ENCODE measurements at places on chromosomes 3 and 15.

DNA sequence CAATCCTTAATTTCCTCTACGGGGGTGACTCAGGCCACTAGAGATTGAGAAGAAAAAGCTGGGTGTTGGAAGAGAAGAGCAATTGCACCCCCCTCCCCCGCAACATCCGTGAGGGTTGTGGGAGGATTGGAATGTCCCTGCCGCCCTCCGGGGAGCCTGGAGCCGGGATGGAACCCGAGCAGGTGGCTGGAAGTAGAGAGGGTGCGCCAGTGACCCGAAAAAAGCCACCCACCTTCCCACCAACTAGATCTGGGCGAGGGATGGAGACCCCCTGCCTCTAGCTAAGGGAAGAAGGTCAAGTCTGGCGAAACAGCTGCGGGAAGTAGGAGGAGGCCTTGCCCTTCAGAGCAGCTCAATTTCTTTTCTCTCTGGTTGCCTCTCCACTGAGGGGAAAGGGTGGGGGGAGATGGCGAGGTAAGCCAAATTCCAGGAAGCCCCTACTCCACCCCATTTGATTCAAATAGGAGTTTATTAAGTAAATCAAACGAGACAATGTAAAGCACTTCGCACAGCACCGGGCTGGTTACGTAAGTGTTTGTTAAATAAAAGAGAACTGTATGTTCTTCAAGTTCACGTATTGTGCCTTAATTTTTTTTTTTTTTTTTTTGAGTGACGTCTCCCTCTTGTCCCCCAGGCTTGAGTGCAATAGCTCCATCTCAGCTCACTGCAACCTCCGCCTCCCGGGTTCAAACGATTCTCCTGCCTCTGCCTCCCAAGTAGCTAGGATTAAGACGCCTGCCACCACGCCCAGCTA lies 1.1 kb upstream of the WWTR1 start:
- peaks cover 46% of the 10 kb centered on the region for H3K4me1 ChIP-seq
- H3K36me3 ChIP-seq = peaks cover 12% of the 10 kb centered on the region
- peak overlapping the region; percentile 95 for H3K4me3 ChIP-seq
- peak overlapping the region; percentile 97 for H3K27ac ChIP-seq

GRCh38 chr15:80308002-80308401 lies 56.0 kb upstream of the CTXND1 start:
- H3K36me3 ChIP-seq = no peaks in the 10 kb centered on the region
- DNase-seq = no peak
- H3K4me1 ChIP-seq = no peaks in the 10 kb centered on the region
- no peak overlapping the region for H3K4me3 ChIP-seq
- H3K27me3 ChIP-seq = peaks cover 32% of the 10 kb centered on the region

DNA sequence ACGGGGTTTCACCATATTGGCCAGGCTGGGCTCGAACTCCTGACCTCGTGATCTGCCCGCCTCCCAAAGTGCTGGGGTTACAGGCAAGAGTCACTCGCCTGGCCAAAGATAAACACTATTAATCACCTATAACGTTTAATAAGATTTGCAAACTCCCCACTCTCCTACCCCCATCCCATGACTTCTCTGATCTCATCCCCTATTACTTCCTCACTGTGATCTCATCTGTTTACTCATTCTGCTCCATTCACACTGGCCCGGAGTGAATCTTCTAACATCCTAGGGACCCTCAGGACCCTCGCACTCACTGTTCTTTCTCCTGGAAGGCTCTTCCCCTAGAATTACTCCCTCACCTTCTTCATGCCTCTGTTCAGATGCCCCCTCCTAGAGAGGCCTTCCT lies 78.9 kb downstream of the DGKG start:
- no peaks in the 10 kb centered on the region for H3K4me1 ChIP-seq
- H3K4me3 ChIP-seq = no peak overlapping the region
- H3K27me3 ChIP-seq = peaks cover 92% of the 10 kb centered on the region
- DNase-seq = no peak
- no peak overlapping the region for H3K27ac ChIP-seq

GRCh38 chr15:78018946-78019644 lies 58.4 kb downstream of the TBC1D2B start:
- no peak overlapping the region for H3K27ac ChIP-seq
- H3K4me1 ChIP-seq = peaks cover 3% of the 10 kb centered on the region
- H3K27me3 ChIP-seq = no peaks in the 10 kb centered on the region
- no peak for DNase-seq
- no peaks in the 10 kb centered on the region for H3K36me3 ChIP-seq

GRCh38 chr3:160691151-160691550 lies 14.2 kb downstream of the ARL14 start:
- no peak overlapping the region for H3K4me3 ChIP-seq
- H3K4me1 ChIP-seq = no peaks in the 10 kb centered on the region
- no peak for DNase-seq
- no peaks in the 10 kb centered on the region for H3K36me3 ChIP-seq
- H3K27me3 ChIP-seq = no peaks in the 10 kb centered on the region

DNA sequence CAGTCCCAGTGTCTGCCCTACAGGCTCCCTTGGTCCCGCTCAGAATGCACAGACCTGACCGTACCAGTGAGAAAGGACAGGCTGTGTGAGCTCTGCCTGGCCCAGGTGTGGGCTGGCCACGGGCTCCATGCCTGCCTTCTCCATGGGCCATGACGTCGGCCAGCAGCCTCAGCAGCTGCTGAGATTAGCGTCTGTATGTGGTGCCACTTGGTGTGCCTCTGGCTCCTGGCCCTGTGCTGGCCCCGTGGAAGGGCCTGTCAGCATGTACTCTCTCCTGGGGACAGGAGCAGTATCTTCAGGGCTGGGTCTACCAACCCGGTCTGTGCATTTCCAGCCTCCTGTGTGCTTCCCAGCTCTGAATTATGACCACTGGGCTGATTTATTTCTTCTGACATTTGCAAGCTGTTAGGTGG lies 25.7 kb downstream of the KLF13 start:
- H3K4me3 ChIP-seq = no peak overlapping the region
- no peaks in the 10 kb centered on the region for H3K36me3 ChIP-seq
- no peak overlapping the region for H3K27ac ChIP-seq
- H3K4me1 ChIP-seq = no peaks in the 10 kb centered on the region
- peaks cover 67% of the 10 kb centered on the region for H3K27me3 ChIP-seq

DNA sequence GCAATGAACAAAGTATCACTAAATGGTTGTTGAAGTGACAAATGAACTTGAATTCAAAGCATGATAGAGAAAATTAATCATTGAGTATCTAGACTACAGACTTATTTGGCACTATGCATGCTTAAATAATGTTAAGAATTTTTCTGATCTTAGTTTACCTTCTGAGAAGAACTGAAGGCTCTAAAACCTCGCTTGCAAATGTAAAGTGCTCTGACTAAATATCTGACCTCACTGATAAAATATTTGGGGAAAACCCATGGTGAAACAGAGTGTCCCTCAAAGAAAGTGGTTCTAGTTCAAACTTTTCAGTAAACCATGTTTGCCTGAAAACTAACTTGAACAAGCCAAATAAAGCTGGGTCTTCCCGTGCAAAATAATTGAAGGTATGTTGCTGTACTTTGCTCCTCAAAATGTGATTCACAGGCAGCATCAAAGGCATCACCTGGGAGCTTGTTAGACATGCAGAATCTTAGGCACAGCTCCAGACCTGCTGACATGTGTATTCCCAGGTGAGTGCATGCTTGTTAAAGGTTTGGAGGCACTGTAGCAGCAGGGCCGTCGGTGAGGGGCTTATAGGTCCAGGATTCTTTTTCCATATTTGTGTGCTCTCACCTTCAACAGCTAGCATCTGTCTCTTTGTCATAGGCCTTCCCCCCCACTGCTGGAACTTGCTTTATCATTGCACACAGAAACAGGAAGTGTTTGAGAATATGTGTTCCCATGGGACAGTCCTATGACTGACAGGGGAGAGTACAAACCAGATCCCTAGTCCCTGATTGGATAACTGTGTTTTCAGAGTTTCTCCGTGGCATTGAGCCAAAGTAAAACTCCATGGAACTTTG lies 524.2 kb upstream of the LMCD1 start:
- no peaks in the 10 kb centered on the region for H3K36me3 ChIP-seq
- no peak overlapping the region for H3K27ac ChIP-seq
- H3K4me1 ChIP-seq = no peaks in the 10 kb centered on the region
- H3K4me3 ChIP-seq = no peak overlapping the region
- no peaks in the 10 kb centered on the region for H3K27me3 ChIP-seq

DNA sequence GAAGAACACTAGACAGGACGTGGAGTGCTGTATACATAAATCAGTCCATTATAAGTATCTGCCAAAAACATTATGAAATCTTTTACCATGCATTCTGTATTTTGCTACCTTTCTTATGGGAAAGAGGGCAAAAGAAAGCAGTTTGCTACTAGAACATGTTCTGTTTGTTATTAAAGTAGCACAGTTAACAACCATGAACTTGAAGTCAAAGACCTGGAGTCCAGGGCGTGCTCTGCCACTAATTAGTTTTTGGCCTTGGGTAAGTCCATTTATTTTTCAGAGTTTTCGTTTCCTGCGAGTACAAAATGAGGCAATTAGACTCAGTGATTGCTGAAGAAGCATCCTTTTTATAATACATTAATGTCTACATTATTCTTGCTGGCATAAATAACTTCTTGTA lies 143.3 kb upstream of the AGTR1 start:
- no peaks in the 10 kb centered on the region for H3K4me1 ChIP-seq
- H3K36me3 ChIP-seq = no peaks in the 10 kb centered on the region
- no peak for DNase-seq
- H3K27ac ChIP-seq = no peak overlapping the region
- no peaks in the 10 kb centered on the region for H3K27me3 ChIP-seq

GRCh38 chr3:122146466-122146865 lies 37.0 kb upstream of the CASR start:
- DNase-seq = no peak
- no peaks in the 10 kb centered on the region for H3K27me3 ChIP-seq
- H3K27ac ChIP-seq = no peak overlapping the region
- H3K4me1 ChIP-seq = no peaks in the 10 kb centered on the region
- no peaks in the 10 kb centered on the region for H3K36me3 ChIP-seq

DNA sequence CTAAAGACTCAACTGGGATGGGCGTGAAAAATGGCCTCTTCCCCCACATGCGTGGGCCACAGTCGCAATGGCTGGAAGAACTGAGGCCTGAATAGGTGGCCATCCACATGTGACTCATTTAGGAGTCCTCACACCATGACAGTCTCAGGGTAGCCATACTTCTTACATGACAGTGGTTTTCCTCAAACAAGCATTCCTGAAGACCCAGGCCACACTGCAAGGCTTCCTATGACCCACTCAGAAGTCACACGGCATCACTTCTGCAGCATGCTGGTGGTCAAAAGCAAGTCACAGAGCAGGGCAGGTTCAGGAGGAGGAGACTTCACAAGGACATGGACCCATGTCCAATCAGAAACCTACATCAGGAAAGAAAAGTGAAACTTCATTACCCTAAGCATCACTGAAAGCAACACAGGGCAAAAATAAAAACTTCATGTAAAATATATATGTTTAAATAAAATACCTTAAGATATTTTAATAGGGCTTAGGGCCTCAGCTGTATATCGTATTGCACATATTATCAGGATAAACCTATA lies 257.1 kb downstream of the OPA1 start:
- no peaks in the 10 kb centered on the region for H3K27me3 ChIP-seq
- DNase-seq = no peak
- H3K27ac ChIP-seq = peak overlapping the region; percentile 98

DNA sequence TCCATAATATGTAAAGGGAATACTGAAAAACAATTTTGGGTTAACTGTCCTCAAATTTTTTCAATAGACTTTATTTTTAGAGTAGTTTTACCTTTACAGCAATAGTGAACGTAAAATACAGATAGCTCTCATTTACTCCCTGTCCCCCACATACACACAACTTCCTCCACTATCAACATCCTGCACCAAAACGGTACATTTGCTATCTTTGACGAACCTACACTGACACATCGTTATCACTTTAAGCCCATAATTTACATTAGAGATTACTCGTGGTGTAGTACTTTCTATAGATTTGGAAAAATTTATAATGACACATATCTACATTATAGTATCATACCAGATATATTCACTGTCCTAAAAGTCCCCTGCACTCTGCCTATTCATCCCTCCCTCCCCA lies 16.9 kb upstream of the P2RY1 start:
- no peaks in the 10 kb centered on the region for H3K36me3 ChIP-seq
- H3K27me3 ChIP-seq = no peaks in the 10 kb centered on the region
- no peak overlapping the region for H3K27ac ChIP-seq
- DNase-seq = no peak
- H3K4me1 ChIP-seq = no peaks in the 10 kb centered on the region

DNA sequence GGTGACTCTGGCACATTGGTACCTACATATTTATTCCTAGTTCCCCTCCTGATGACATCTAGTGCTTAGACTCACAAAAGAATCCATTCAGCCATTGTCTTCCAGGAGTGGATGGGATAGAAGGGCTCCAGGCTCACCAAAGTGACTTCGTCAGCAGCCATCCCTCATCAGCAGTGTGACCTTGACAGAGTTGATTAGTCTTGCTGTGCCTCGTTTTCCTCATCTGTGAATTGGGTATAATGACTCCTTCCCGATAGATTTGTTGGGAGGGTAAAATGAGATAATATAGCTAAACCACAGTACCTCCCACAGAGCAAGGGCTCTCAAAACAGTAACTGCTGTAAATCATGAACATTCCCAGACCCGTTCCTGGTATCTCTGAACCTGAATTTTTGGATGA lies 10.7 kb downstream of the ACAN start:
- H3K4me1 ChIP-seq = no peaks in the 10 kb centered on the region
- H3K27ac ChIP-seq = no peak overlapping the region
- no peak overlapping the region for H3K4me3 ChIP-seq
- DNase-seq = no peak
- H3K27me3 ChIP-seq = peaks cover 4% of the 10 kb centered on the region

GRCh38 chr3:42690766-42691680 lies 5.7 kb downstream of the KLHL40 start:
- H3K27me3 ChIP-seq = peaks cover 10% of the 10 kb centered on the region
- H3K27ac ChIP-seq = no peak overlapping the region
- no peak for DNase-seq
- no peaks in the 10 kb centered on the region for H3K36me3 ChIP-seq
- H3K4me1 ChIP-seq = no peaks in the 10 kb centered on the region

- H3K27me3 ChIP-seq = no peaks in the 10 kb centered on the region
- H3K4me1 ChIP-seq = no peaks in the 10 kb centered on the region
- H3K4me3 ChIP-seq = no peak overlapping the region
- no peak overlapping the region for H3K27ac ChIP-seq
- no peak for DNase-seq
Observed at GRCh38 chr15:36400936-36401585, 178.4 kb upstream of the CDIN1 start.

- no peaks in the 10 kb centered on the region for H3K36me3 ChIP-seq
- H3K27me3 ChIP-seq = peaks cover 59% of the 10 kb centered on the region
- no peaks in the 10 kb centered on the region for H3K4me1 ChIP-seq
- no peak overlapping the region for H3K4me3 ChIP-seq
- no peak overlapping the region for H3K27ac ChIP-seq
Observed at GRCh38 chr3:124227150-124227630, 235.3 kb upstream of the ROPN1 start.

GRCh38 chr3:63202529-63202928 lies 75.6 kb upstream of the SYNPR start:
- no peaks in the 10 kb centered on the region for H3K36me3 ChIP-seq
- no peak overlapping the region for H3K4me3 ChIP-seq
- no peak for DNase-seq
- no peaks in the 10 kb centered on the region for H3K27me3 ChIP-seq
- H3K27ac ChIP-seq = no peak overlapping the region

- H3K4me3 ChIP-seq = no peak overlapping the region
- H3K36me3 ChIP-seq = no peaks in the 10 kb centered on the region
- H3K27me3 ChIP-seq = no peaks in the 10 kb centered on the region
- DNase-seq = peak; percentile 24
- peak overlapping the region; percentile 8 for H3K27ac ChIP-seq
- peaks cover 12% of the 10 kb centered on the region for H3K4me1 ChIP-seq
Observed at GRCh38 chr3:189490749-189491148, 140.4 kb upstream of the TP63 start.

- no peaks in the 10 kb centered on the region for H3K36me3 ChIP-seq
- DNase-seq = no peak
- H3K4me1 ChIP-seq = no peaks in the 10 kb centered on the region
- no peak overlapping the region for H3K4me3 ChIP-seq
Observed at GRCh38 chr15:86857701-86858100, 778.0 kb downstream of the AGBL1 start.
